NCI-H1092 treated with DMSO at 0.1 percent for 48 hours (cell line): ENCODE measurements at places on chromosomes 16 and 17.

GRCh38 chr17:78999056-78999768 lies 10.4 kb downstream of the CANT1 start:
- no peak for DNase-seq

DNA sequence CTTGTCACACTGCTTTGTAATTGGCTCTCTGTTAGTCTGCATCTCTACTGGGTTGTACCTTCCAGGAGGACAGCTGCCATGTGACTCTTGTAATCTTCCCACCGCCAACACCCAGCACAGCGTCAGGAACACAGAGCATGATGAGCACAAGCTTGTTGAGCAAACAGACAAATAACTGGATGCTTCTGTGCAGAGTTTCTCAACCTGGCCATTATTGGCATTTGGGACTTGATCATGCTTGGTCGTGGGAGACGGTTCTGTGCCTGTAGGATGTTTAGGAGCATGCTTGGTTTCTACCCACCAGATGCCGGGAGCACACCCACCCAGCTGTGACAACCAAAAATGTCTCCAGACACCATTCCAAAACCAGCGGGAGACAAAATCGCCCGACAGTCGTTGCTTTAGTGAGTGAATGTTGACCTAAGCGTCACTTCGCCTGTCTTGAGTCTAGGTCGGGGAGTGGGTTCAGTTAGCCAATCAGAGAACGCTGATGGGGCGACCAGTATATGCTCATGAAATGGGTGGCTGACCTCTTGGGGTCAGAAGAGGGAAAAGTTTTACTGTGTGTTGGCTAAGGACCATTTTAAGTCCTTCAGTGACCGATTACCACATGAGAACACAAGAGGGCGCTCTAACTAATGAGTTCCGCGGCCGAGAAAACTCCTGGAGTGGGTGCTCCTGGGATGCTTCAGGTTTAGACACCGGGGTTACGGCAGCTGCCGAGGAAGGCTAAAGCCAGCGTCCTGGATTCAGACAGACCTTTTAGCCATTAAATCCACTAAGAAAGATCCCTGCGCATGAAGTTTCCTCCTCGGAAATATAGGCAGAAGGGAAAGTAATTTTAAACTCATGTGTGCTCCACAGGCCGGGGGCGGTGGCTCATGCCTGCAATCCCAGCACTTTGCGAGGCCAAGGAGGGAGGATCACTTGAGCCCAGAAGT lies 57.8 kb upstream of the TEX2 start:
- peak; percentile 80 for DNase-seq

- no peak for DNase-seq
Measured at GRCh38 chr16:87499189-87499486, 6.3 kb upstream of the ZCCHC14 start.

DNA sequence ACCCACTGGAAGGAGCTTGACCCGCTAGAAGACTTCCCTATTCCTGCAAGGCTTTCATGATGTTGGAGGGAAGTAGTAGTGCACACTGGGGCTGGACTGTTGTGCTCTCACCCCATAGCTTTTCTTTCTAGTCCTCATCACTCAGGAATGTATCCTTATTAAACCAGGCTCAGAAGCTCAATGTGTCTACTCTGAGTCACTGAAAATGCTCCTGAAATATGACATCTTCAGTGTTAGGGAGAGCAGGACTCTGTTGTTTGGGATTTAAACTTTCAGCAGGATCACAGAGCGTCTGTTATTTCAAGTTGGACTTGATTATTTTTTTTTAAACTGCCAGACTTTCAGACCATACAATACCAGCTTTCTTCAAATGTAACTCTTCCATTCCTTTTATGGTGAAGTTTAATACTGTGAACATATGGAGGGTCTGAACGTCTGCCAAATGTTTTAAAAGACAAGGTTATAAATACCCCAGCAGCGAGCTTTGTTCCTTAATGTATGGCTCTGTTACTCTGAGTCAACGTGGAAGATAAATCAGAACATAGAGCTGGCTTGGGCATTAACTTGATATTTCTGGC lies 257.5 kb downstream of the CDH11 start:
- no peak for DNase-seq

DNA sequence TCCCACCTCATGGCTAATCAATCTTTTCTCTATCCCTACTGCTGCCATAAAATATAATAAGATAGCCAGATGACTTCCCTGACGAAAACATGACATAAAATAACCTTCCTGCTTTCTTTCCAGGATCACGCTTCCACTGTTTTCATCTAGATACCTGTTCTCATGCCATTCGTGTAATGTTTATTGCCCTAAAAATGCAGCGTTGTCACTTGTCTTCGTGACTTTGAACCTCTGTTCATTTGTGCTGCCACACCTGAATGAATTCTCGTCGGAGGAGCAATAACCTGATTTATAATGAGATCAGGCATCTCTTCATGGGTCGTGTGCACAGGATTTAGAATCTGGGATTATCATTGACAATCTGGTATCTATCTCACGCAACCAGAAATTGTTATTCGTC lies 1401.9 kb downstream of the CDH11 start:
- DNase-seq = no peak

DNA sequence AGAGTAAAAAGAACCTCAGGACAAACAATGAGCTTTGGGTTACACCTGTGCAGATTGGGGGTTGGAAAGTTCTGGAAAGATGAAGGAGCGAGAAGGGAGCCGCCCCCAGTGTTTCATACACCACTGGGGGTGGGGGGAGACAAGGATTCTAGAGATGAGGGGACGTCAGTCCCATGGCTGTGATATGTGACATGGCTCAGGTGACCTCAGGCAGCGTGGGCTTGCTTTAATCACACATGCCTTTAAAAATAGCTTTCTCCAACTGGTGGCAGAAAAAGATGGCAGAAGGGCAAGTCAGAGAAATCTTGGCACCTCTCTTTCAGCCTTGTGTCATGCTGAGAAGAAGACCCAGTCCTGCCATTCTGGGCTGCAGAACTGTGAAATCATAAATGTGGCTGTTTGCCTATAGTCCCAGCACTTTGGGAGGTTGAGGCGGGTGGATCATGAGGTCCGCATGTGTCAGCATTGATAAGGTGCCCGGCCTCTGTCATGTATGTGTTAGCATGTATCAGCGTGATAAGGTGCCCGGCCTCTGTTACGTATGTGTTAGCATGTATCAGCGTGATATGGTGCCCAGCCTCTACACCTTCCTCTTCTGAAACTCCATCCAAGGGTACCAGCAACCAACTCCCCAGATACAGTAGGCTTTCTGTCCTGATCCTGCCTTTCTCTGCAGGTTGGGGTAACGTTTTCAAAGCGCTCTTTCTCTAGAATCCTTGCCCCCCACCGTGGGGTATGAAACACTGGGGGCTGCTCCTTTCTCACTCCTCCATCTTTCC lies 25.0 kb downstream of the WIPI1 start:
- DNase-seq = no peak

DNA sequence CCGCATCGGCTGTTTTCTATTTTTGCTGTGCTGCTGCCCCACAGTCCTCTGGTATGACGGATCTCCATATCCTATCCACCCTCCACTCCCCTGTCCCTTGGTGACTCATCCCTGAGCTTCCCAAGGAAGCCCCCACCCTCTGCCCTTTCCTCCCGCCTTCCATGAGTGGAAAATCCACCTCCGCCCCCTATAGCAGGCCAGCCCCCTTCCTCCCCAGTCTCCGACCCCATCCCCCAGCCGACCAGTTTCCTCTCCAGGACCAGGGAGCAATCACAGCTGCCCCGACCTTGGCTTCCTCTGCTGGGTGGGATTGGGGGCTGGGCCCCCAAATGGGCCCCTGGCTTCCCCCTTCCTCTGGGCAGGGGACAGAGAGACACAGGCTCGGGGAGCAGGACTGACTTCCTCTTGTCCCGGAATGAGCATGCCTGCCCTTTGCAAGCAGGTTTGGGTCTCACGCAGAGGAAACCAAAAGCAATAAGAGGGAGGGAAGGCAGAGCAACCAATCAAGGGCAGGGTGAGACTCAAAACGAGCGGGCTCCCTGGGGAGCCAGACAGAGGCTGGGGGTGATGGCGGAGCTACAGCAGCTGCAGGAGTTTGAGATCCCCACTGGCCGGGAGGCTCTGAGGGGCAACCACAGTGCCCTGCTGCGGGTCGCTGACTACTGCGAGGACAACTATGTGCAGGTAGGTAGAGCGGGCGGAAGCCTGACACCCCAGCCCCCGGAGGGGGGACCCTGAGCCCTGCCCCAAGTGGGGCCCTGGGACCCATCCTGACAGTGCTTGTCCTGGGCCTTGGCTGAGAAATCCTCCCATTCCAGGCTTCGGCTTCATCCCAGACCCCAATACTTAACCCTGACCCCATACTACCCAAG lies at the start of the genes ABI3 and GNGT2:
Gene ABI3, plus strand, starts transcription at position 550 of the 872 bp plus-strand sequence. Its CDS starts 18 bp downstream, at position 568.
Gene GNGT2, minus strand, starts transcription at position 417 of the 872 bp plus-strand sequence. CDS start 3,152 bp downstream, outside the sequence.
- no peak for DNase-seq

GRCh38 chr17:76735006-76735405 lies 2.1 kb downstream of the SRSF2 start:
- no peak for DNase-seq

GRCh38 chr16:10859658-10860057 lies 17.3 kb upstream of the CIITA start:
- no peak for DNase-seq

GRCh38 chr16:46621934-46622676 lies 926 bp upstream of the SHCBP1 start:
- no peak for DNase-seq

DNA sequence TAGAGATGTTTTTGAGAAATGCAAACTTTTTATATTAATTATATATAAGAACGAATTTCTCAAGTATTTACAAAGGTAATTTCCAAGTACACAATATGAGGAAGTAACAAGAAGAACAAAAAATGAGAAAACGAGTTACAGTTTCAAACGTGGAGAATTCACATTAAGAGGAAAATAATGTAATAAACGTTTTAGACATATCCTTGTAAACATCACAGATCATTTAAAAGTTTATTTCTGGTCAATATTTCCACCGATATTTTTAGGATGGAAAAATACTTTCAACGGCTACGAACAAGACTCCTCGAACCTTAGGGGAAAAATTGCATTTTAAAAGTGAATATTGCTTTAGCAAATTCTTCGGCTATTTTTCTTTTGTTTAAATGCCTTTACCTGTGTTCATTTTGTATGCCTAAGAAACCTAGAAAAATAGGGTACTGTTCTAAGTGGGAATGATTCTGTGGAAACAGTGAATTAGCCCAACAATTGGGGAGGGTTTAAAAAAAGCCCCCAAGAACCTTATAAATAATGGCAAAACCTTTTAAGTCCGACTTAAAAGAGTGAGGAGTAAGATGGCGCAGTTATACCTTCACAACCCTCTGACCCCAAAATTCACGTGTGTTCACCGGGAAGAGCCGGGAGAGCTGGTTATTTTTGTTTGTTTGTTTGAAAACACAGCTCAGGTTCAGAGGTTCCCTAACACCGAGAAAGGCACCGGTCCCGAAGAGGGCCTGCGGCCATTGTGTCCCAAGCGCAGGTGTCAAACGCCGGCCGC lies 3.3 kb downstream of the HNF1B start:
- no peak for DNase-seq

- DNase-seq = no peak
Measured at GRCh38 chr17:53749178-53749577, 73.5 kb upstream of the KIF2B start.

DNA sequence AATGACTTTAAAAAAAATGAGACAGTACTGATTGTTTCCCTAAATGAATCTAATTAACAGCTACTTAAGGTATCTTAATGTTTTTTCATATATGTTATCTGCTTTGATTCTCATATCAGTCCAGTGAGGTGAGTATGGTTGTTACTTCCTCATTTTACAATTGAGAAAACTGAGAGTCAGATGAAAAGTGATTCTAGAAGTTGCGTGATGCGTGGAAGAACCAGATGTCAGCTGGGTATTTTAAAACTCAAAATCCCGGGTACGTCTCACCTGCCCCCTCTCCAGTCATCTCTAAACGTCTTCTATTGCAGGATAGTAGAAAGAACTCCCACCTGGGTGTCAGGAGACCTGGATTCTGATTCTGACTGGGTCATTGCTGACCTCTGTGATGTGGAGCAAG lies 89.2 kb downstream of the MAP2K6 start:
- DNase-seq = no peak

GRCh38 chr17:7258731-7259554 lies 3.3 kb downstream of the CLDN7 start:
- no peak for DNase-seq

DNA sequence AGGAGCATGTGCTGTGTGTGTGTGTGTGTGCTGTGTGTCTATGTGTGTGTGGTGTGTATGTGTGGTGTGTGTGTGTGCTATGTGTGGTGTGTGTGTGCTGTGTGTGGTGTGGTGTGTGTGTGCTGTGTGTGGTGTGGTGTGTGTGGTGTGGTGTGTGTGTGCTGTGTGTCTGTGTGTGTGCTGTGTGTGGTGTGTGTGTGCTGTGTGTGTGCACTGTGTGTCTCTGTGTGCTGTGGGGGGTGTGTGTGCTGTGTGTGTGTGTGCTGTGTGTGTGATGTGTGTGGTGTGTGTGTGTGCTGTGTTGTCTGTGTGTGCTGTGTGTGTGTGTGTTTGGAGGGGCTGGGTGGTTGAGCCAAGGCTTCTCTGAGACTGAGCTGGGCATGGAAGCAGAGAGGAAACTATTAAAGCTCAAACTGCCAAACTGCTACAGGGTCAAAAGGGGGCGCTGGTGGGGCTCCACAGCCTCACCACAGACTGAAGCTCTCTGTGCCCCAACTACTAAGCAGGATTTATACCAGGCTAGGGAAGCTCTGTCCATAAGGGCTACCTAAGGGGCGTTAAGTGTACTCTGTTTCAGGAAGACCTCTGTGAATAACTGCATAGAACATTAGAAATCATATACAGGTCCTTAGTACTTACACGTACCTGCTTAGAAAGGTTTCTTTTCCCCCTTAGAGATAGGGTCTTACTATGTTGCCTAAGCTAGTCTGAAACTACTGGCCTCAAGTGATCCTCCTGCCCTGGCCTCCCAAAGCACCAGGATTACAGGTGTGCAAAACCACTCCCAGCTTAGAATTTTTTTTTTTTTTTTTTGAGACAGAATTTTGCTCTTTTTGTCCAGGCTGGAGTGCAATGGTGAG lies 27.8 kb upstream of the GHDC start:
- peak; percentile 48 for DNase-seq

- no peak for DNase-seq
Measured at GRCh38 chr17:17819561-17819995, 17.2 kb downstream of the SREBF1 start.

DNA sequence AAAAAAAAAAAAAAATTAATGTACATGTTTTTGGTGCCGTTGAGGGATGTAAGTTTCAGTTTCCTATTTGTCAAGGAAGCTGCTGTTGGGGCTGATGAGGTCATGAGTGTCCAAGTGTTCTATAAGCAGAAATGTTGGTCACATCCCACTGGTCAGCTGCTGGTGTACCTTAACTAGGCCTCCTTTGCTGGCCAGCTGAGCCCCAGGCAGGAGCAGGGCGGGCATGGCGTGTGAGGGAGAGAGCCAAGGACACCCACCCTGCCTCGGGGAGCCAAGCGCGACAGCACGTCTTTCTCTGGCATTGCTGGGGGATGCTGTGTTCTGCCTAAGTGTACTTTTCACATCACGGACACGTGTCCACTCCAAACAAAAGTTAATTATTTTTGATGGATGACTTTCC lies 108.1 kb upstream of the CDC42EP4 start:
- no peak for DNase-seq

- DNase-seq = peak; percentile 41
Measured at GRCh38 chr17:79042421-79043190, 18.6 kb downstream of the C1QTNF1 start.

- DNase-seq = no peak
Measured at GRCh38 chr17:5011928-5012327, 14.2 kb downstream of the KIF1C start.

GRCh38 chr16:8854298-8854948 lies 14.4 kb downstream of the CARHSP1 start:
- no peak for DNase-seq

- peak; percentile 84 for DNase-seq
Measured at GRCh38 chr16:73053364-73054124, 5.6 kb upstream of the ZFHX3 start.
